ENCODE measurements at places on chromosomes 7 and 10.

GRCh38 chr7:140315498-140316164 lies 82.7 kb downstream of the SLC37A3 start:
- DNase-seq, result no peak

DNA sequence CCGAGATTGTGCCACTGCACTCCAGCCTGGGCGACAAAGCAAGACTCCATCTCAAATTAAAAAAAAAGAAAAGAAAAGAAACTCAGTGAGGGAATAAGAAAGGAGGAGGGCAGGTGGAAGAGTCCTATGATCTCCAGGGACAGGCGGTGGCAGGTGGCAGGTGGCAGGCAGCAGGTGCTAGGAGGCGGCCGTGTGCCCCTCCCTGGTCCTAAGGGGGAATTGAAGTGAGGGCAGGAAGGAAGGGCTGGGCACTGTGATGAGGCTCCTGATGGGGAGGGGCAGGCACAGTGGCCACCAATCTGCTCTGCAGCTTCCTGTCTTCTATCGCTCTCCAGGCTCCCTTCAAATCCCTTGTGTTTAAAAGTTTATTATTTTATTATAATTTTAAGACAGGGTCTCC lies 41.2 kb upstream of the UBE3C start:
- DNase-seq, result no peak

DNA sequence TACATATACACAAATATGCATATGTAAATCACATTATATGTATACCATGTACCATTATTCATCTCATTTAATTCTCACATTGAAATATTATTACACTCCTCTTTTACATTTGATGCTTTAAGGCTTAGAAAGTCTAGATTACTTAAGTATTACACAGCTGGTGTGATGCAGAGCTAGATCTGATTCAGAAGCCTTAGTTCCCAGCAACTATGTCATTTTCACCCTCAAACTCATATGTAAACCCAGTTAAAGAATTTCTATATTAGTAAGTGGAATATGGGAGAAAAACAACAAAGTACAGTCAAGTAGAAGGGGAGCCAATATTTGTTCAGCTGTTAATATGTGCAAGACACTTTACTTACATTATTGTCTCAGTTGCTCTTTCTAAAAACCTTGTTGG lies 74.3 kb upstream of the CSTF2T start:
- no peak for DNase-seq

GRCh38 chr10:31395695-31396094 lies 76.7 kb downstream of the ZEB1 start:
- no peak for DNase-seq

DNA sequence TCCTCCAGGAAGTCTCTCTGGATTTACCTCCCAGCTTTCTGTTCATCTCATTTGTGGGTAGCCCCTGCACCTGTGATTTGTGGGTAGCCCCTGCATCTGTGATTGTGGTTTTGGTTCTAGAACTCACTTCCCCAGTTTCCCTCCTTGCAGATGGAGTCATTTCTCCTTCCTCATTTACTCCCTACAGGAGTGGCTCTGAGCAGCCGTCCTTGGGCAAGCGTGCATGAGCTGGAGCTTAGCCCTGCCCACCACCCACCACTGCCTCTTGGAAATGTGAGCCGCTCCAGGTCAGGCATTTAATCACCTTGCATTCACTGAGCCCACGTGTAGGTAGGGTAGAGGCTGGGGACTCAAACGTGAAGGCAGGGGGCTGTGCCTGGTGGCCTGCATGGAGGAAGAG lies 8.2 kb downstream of the COL26A1 start:
- DNase-seq, result no peak

DNA sequence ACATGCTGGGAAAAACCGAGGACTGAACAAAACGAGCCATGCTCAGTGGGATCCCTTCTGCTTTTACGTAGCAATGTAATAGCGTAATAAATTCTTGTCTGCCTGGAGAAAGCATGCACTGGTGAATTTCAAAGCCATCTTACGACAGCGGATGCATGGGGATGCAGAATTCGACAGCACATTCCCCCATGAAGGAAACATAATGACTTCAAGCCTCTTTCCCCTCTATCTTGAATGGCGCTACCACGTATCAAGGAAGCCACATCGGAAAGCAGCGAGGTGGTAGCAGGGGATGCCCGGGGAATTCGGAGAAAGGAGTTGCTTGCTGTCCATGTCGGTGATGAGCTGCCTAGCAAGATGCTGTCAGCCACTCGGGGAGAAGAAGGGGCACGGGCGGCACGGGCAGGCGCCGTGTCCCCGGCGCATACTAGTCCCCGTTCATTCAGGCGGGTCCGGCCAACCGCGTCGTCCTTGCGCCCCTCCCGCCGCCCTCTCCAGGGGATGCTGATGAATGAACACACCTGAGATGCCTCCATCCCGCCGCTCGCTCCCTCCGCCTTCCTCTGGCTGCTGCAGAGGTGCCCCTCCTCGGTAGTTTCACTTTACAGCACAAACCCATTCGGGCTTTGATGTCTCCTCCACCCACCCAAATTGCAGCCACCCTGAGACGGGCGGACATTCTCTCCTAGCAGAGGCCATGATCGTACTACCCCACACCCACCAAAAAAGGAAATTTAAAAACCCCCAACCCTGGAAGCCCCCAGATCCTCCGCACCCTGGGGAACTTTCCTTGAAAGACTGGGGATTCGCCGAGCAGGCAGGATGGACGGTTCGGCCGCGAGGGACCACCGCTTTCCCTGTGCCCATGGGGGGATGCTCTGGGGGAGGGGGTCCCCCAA lies 644 bp downstream of the SORBS1 start:
- no peak for DNase-seq

- no peak for DNase-seq
Observed at GRCh38 chr7:2688409-2689342, 674 bp downstream of the AMZ1 start.

- no peak for DNase-seq
Observed at GRCh38 chr7:155373359-155374273, 75.9 kb downstream of the INSIG1 start.

DNA sequence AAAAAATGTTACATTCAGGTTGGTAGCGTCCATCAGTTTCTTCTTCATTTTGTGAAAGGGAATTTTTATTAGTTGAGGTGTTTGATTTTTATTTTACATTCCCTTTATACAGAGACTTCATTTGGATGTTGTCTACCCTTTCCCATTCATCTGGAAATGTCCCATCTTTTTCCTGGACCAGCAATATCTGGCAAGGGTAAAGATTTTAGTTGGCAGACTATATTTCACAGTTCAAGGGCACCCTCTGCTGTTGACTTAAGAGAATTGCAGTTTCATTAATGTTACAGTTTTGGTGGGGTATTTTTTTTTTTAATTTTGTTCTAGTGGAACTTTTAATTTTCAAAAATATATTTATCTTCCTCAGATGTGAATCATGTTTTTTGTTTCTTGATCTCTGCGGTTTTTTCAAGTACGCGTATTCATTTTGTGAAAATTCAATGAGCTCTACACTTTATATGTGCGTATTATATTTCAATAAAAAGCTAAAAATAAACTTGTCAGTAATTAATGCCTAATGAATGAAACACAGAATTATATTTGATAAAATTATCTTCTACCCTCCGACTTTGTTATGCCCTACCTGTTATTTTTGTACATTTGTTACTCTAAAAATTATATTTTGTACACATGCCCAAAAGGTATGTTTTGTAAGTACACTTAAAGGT lies 97.9 kb upstream of the KLF14 start:
- DNase-seq, result no peak

DNA sequence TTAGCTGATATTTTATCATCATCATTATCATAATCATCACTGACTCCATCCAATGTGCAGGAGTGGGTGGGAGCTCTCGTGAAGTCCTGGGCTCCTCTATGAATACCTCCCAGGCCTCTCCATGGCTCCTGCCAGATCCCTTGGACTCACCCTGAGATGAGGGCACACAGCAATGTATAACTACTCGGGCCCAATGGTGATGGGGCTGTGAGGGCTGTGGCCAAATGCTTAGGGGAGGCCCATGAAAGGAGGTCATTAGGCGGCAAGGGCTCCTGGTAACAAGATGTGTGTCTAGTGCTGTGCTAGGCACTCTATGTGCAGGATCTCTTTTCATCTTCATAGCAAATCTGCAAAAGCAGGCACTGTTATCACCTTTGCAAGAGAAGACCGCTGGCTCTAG lies 270.9 kb downstream of the GLRX3 start:
- DNase-seq, result no peak

All from anterior cingulate cortex (tissue), 58 donors.